Activated CD4-positive, alpha-beta memory T cell treated with anti-CD3 and anti-CD28 coated beads, Interleukin-2, amount 10 ng/mL, durations not matched to agents 7 days and 5 days (primary cell): ENCODE measurements at places on chromosomes 16 and 17.

GRCh38 chr16:27350006-27350405 is 36.2 kb downstream of the IL4R start:
- no peak for DNase-seq

DNA sequence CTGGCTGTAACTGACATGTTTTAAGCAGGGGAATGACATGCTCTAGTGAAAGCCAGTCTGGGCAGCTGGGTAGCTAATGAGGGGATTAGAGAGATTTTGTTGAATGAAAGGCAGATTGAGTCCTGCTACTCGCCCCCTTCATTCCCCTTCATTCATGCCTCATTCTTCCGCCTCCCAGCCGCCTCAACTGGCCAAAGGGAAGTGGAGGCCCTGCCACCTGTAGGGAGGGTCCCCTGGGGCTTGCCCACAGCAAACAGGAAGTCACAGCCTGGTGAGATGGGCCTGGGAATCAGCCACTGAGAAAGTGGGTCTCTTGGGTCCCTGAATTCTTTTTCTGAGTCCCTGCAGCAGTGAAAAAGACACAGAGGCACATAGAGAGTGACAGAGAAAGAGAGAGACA is 1.1 kb upstream of the CD19 start:
- no peak for DNase-seq

DNA sequence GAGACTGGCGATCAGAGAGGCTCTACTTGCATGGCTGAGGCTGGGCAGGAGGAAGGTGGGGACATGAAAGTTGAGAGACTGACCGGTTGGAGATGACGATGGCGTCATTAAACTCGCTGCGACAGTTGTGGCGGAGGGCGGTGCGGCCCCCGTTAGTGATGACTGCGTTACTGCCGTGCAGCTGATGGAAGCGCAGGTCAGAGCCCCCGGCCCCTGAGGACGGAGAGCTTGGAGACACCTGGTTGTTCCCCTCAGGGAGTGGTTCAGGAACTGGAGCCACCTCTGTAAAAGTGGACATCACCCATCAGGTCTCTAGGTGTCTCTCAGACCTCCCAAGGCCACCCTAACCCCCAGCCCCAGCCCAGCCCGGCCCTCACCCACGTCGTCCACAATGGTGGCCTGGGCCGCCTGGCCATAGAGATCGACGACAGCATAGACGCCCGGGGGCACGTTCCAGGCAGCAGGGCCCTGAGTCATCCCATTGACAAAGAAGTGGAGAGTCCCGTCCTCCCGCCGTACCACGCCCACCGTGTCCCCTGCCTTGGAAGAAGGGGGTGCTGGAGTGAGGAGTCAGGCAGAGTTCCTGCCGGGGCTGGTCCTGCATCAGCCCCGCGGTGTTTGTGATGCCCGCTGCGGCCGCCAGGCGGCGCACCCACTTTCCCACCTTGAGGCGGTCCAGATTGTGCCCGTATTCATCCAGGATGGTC is 5.3 kb downstream of the NEURL4 start:
- DNase-seq = peak; percentile 71

DNA sequence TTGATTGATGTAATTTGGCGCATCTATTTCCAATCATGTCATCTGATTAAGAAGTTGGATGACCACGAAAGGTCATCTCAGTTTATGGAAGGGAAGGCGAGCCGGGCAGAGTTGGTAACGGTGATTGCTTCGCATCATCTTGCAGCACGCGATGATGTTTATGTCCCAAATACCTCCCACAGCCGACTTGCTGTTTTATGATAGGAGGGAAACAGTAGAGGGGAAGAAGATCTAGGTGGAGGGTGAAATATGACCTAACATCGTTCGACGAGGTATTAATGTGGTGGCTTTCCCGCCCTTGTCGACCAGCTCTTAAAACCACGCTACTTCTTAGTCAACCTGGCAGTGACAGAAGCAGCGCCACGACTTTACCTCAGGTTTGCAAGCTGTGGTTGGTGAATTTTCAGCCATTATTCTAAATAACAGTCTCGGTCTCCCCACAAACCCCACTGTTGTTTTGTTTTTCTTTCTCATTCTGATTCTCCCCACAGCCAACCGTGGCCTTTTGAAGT is 805 bp upstream of the TANC2 start:
- no peak for DNase-seq

- no peak for DNase-seq
These were observed 46.2 kb downstream of the MEOX1 start for GRCh38 chr17:43615330-43616028.

DNA sequence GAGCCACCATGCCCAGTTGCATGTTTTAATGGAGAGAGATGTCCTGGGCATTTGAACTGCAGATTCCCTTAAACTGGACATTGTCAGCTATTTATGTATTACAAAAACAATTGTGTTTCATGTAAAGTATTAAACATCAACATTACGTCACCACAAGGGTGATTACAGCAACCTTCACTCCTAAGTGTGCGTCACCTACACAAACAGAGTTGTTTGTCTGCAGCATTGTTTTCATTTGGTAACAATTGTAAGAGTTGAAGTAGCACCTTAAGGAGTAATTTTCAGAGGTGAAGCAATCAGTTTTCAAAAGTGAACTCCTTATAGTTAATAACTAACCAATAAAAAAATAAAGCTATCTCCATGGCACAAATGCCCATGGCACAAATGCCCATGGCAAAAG is 271.4 kb downstream of the IRX3 start:
- no peak for DNase-seq

DNA sequence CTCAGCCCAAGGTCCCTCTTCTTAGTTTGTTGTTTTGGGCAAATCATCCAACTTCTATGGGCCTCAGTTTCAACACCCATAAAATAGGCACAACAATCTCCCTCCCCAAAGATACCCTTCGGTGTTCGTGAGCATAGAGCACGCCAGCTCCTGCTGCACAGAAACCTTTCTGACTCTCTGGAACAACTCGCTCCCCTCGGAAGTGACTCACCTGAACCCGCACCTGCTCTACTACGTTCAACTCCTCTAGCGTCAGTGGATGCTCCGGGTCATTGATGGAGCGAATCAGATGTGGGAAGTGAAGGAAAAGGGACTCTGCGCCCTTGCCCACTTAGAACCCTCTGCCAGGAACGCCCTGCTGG is 445 bp downstream of the CIAO2B start:
- peak; percentile 58 for DNase-seq

DNA sequence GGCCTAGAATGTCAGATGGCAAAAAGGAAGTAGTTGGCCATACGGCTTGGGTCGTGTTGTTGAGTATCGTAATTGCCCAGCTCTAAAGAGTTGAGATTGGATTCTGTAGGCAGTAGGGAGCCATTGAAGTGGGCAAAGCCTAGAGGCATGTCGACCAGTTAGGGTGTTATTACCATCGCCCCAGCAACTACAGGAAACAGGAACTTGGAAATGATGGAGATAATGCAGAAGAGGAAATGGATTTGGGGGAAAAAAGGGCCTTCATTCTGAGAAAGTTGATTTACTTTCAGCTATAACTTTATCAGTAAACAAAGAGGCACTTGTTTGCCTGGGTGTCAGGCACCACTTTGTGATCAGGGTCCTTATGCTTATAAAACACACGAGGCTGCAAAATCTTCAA is 52.6 kb downstream of the COX10 start:
- DNase-seq = no peak

GRCh38 chr16:63856537-63856936 is 1265.3 kb downstream of the CDH11 start:
- DNase-seq = no peak

GRCh38 chr17:50209472-50210239 is 8.2 kb upstream of the COL1A1 start:
- DNase-seq = no peak

GRCh38 chr17:33647956-33648355 is 354.9 kb upstream of the ASIC2 start:
- DNase-seq = no peak

- DNase-seq = no peak
These were observed 19.2 kb downstream of the ARHGAP27 start for GRCh38 chr17:45413498-45413923.

GRCh38 chr17:60534010-60534555 is 8.0 kb upstream of the APPBP2 start:
- DNase-seq = no peak

- no peak for DNase-seq
These were observed 30.3 kb downstream of the ARHGAP23 start for GRCh38 chr17:38458521-38458920.

GRCh38 chr17:28864991-28865849 is 10.4 kb downstream of the ERAL1 start:
- DNase-seq = no peak

DNA sequence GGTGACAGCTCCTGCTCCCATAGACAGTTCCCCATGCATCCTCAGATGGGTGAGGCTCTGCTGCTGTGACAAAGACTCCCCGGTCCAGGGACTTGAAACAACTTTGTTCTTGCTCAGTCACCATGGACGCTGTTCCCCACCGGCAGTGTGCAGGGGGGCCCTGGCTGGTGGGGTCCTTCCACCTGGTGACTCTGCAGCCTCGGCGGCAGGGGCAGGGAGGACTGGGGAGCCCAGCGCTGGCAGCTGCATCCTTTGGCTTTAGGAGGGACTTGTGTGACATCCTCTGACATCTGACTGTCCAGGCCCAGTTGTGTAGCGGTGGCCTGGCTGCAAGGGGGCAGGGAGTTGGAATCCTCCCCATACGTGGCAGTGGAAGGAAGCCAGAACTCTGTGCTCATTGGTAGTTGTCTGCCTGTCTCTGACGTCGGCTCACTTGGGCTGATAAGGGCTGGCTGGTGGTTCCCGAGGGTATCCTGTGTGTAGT is 107.3 kb downstream of the CMIP start:
- no peak for DNase-seq

DNA sequence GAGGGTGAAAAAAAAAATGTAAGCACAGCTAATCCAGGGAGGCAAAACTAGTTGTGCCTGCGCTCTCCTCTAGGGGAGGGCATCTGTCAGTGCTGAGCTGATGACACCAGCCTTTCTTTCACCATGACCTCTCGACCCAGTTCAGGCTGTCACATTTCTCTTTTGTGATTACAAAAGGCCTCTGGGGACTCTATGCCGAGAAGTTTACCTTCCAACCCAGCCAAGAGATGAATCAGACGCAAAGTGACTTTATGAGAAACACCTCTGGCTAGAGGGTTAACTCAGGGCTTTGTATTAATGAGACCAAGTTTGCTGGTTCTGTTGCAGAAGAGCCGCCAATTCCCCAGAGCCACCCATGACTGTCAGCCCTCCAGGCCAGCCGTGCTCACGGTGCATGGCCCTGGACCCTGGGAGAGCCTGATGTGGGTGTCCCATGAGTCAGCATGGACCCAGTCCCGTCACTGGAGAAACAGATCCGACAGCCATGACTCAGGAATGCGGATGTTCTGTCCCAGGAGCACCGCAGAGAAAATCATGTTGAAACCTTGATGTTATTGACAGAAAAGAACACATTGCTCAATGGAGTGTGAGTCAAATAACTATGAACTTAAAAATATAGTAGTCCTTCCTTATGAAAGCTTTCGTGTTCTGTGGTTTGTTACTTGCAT is 437.2 kb downstream of the HS3ST3B1 start:
- DNase-seq = no peak

DNA sequence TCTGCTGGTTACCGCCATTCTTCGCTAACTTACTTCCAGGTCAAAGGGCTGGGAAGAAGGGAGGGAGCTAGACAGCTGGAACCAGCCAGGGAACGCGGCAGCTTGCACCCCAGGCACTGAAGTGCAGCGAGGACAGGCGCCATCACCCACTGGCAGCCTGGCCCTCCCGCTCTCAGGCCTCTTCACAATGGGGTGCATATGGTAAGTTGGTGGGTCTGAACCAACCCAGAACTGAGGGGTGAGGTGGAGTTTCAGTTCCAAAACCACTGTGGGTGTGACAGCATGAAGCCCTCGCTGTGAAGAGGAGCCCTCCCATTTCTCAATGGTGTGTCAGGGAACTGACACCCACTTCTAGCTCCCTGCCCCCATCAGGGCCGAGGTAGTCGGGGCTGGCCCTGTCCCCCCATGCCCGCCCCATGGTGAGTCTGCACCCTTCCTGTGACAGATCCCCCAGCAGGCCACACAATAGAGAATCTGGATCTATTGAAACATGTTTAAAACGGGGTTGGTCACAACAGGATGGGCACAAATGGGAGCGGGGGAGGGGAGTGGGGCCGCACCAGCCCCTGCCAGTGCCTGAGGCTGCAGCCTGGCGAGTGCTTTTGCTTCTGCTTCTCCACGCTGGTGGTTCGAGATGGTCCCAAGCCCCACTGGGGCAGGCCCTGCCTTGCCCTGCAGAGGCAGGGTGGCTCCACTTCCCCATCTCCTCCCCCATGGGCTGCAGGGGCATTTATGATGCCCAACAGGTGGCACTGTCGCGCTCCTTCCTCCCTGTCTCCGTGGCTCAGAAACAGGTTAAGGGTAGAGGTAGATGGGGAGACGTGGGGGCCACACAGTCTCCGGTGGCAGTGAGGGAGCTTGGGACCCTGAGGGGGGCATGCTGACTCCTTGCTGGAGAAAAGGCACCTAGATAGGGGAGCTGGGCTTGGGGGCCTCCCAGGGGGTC is 2.3 kb downstream of the LIMD2 start:
- DNase-seq = peak; percentile 89

DNA sequence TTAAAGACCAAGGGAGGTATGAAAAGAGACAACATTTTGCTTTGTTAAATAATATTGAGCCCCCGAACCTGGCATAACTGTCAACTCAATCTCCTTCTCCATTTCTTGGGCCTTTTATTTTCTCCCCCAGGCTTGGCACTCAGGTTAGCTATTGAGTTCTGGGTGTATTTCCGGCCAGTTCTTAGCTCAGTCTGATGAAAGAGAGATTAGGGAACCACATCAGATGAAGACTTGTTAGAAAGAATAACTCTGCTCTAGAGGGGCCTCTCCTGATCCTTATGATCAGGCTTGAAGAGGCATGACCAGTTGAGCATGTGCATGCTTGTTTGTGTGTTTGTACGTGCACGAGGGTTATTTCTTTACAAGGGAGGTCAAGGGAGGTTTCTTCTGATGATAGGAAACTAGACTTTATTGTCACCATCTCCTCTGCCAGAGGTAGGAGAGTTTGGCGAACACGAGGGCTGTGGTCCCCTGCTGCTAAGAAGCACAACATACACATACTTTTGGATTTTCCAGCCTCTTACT is 29.2 kb upstream of the HS3ST2 start:
- DNase-seq = no peak

GRCh38 chr17:53942436-53942835 is 119.7 kb downstream of the KIF2B start:
- DNase-seq = no peak

DNA sequence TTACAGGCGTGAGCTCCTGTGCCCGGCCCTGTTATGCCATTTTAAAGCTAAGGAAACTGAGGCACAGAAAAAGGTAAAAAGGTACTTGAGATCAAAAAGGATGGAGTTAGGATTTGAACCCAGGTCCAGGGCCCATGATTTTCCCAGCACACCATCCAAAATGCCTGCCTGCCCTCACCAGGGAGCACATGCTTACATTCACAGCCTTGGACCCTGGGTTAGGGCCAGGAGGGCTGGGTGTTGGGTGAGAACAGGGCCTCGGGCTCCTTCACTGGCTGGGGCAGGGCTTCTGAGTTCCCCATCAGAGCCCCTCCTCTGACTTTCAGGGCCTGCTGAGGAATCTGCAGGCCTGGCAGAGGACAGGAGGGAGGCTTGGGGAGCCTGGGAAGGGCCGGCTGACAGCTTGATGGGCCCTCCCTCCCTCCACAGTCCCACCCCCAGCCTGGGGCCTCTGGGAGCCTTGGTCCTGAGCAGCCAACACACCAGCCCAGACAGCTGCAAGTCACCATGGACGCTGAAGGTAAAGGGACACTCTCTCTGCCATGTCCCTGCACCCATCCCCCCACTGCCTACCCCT is at the start of gene QPRT:
TSS of gene QPRT (plus strand) at position 490 of the 577 bp plus-strand sequence. CDS start at position 508, 18 bp downstream.
- no peak for DNase-seq
